Fibroblast of upper back skin (primary cell): ENCODE measurements at places on chromosomes 13 and 19.

- DNase-seq, result no peak
These were observed at the start of gene RUBCNL for GRCh38 chr13:46387064-46387851. Gene RUBCNL (minus strand): TSS chr13:46387252. CDS start chr13:46372475, 14,777 bp downstream.

GRCh38 chr13:110396913-110397381 is 89.9 kb downstream of the COL4A2 start:
- DNase-seq, result peak; percentile 100

GRCh38 chr13:43258771-43259170 is 235.4 kb downstream of the DNAJC15 start:
- no peak for DNase-seq

DNA sequence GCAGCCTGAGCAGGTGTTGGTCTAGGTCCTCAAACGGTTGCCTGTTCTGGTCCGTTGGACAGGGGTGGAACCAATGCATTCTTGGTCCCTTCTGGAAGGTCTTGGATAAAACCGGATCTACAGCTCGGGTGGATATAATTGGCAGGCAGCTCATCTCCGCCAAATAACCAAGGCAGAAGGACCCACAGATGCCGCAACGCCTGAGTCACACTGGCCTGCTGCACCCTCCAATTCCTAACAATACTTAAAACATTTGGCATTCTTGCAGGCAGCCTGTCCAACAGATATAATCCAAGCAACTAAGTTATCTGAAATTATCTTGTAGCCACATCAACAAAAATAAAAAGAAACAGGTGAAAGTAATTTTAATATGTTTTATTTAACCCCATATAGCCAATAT is 59.0 kb upstream of the FGF14 start:
- no peak for DNase-seq

- no peak for DNase-seq
These were observed 401 bp upstream of the ZNF765 start for GRCh38 chr19:53394522-53394973.

DNA sequence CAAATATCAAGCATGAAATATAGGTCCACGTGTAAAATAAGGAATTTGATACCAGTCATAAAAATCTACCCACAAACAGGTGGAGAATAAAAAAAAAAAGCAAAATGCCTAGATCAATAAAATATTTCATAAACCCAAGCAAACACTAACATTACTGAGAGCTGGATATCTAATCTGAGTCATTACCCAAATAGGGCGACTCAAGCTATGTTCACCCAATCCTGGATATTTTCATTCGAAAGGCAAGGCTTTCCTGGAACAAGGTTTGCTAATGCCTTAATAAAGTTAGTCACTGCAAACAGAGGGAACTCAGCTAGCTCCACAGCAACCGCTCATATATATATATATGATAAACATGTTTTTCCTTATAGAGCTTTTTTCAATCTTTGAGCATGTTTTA is 33.5 kb upstream of the TM9SF2 start:
- DNase-seq, result peak; percentile 75

- no peak for DNase-seq
These were observed 1248.9 kb upstream of the MIR17HG start for GRCh38 chr13:90098577-90098976.

DNA sequence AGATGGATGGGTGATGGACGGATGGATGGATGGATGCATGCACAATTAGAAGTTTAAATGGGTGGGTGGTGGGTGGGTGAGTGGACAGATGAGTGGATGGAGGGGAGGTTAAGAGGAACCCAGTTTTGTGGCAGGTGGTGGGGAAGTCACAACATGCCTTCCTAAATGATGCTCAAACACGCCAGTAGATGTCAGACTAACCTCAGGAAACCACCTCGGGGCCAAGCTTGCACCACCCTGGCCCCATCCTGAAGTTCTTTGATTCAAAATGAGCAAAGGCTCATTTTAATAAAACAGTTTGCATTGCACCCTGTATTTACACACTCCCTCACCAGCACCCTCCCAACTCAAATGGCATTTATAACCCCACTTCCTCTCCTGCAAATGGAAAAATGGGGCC is 91.4 kb upstream of the CACNA1A start:
- DNase-seq, result peak; percentile 71

- DNase-seq, result peak; percentile 36
These were observed 232.2 kb downstream of the GGACT start for GRCh38 chr13:100356426-100356825.

GRCh38 chr19:18867751-18868150 is 28.2 kb downstream of the CERS1 start:
- no peak for DNase-seq

- peak; percentile 95 for DNase-seq
These were observed at the start of gene ZNF528 for GRCh38 chr19:52397310-52398080. Gene ZNF528 (plus strand): TSS chr19:52397849. CDS start chr19:52402014, 4,165 bp downstream.

- DNase-seq, result no peak
These were observed 30.2 kb upstream of the CPB2 start for GRCh38 chr13:46134961-46135522.

DNA sequence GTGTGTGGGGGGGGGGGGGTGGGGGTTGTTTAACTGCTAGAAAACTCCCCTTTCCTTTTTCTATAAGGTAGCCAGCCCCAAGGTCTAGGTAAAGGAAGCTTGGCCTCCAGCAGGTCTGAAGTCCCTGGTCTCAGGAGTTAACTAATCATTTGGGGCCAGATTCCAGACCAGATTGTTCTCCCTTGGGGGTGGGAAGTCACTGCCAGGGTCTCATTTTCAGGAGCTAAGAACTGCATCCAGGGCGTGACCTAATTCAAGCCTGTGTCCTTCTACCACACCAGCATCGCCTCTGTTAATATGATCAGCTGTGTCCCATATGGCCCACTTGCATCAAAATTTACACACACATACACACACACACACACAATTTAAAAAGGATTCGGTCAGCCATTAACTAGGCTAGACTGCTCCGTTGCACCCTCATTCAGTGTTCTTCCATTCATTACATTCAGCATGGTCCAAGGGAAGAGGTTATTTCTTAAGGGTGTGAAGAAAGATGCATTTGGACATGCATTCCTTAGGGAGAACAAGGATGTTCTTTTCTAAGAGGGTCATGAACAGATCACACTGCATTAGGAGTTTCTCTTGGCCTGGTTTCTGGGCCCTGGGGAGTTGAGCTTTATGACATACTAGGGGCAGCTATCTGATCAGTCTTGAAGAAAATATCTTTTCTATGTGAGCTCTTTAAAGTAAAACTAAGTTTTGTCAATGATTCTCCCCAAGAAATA is 91.0 kb downstream of the FGF14 start:
- DNase-seq, result no peak

- DNase-seq, result no peak
These were observed 17.2 kb downstream of the FGF9 start for GRCh38 chr13:21688056-21688455.

- no peak for DNase-seq
These were observed 154.7 kb downstream of the KDM4B start for GRCh38 chr19:5123646-5124045.

DNA sequence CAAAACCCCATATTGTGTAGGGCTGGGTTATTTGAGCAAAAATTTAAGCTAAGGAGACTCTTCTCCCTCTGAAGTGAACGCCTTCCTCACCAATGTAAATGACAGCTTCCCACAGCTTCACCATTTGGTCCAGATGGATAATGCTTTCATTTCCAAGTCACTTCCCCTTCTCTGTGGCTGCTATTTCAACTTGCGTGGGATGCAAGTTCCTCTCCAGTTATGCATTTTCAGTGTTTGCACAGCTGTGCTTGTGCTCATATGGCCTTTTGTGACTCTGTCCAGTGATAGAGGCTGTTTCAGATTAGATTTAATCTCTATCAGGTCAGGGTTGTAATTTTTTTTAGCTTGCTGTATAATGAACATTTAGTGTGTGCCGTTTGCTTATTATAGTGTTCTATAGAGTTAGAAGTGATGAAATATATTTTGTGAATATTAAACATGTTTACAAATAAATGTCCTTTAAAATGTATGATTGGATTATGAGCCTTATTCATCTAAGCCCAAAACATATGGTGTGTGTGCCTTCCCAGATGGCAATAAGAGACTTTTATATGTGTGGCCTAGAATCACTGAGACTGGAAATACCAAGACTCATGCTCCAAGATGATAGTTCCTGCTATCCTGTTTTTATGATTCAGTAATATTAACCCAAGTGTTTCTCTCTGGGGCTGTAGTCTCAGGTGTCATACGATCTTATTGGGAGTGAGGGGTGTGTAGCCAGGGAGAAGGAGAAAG is 86.6 kb downstream of the TNFRSF19 start:
- peak; percentile 67 for DNase-seq

DNA sequence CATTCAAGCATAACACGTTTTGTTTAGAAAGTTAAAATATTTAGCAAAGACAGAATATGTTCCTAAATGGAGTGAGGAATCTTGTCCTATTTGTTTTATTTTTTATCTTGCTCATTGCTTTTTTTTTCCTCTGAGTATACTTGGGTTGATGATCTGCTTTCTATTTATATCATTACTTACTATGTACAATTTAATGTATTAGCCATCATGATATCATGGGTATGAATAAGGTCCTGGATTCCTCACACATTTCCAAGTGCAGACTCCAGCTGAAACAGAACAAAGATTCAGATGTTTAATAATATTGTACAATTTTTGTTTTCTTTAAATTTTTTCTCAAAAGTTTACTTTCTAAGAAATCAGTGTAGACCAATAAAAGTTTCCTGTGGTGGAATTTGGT is 388.2 kb downstream of the GPC6 start:
- DNase-seq, result no peak

DNA sequence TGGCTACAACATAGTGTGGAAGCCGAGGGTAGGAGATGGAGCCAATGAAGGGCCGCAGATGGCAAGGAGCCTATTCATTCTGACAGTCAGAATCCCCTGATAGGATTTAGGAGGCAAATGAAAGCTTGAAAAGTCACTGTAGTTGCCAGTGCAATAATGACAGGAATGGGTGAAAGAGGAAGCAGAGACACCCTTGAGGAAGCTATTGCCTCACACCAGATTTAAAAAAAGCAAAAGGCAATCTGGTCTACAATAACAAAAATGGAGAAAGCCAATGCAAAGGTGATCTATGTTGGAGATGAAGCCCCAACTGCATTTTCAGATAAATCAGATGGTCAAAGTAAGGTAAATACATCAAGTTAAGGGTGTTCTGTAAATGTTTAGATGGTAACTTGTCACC is 158.5 kb downstream of the TUBA3C start:
- DNase-seq, result no peak

DNA sequence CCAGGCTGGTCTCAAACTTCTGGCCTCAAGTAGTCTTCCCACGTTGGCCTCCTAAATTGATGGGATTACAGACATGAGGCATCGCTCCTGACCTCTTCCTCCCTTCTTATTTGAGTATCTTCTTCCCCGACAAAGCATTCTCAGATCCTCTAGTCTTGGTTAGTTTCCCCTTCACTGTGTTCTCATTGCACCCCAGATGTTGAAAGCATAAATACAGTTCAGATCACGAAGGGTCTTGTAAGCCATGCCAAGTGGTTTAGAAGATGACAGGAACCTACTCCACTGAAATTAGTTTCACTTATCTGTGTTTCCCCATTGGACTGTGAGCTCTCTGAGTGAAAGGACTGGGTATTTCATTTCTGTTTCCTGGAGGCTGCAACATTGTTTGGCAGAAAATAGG is 100.7 kb downstream of the DGKH start:
- DNase-seq, result no peak

- no peak for DNase-seq
These were observed 536.5 kb upstream of the NBEA start for GRCh38 chr13:34405410-34406181.

- no peak for DNase-seq
These were observed 4.4 kb downstream of the ANGPTL8 start for GRCh38 chr19:11243798-11244169.

GRCh38 chr13:84131249-84131648 is 249.0 kb upstream of the SLITRK1 start:
- DNase-seq, result no peak

GRCh38 chr13:113585896-113586295 is 1.3 kb downstream of the TFDP1 start:
- no peak for DNase-seq

- no peak for DNase-seq
These were observed 12.4 kb upstream of the JUND start for GRCh38 chr19:18293642-18294466.

GRCh38 chr13:113736258-113736731 is 22.7 kb upstream of the TMEM255B start:
- DNase-seq, result no peak

DNA sequence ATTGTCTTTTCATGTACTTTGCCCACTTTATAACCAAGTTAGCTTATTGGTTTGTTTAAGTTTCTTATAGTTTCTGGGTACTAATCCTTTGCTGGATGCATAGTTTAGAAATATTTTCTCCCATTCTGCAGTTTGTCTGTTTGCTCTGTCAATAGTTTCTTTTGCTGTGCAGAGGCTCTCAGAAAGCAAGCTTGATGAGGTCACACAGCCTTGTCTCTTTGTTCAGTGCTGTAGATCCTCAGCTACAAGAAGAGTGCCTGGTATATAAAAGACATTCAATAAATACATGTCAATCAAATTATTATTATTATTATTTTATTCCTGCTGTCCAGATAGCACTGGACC is 55.2 kb upstream of the MEDAG start:
- DNase-seq, result no peak

GRCh38 chr13:72259528-72259927 is 392.5 kb upstream of the DACH1 start:
- no peak for DNase-seq

DNA sequence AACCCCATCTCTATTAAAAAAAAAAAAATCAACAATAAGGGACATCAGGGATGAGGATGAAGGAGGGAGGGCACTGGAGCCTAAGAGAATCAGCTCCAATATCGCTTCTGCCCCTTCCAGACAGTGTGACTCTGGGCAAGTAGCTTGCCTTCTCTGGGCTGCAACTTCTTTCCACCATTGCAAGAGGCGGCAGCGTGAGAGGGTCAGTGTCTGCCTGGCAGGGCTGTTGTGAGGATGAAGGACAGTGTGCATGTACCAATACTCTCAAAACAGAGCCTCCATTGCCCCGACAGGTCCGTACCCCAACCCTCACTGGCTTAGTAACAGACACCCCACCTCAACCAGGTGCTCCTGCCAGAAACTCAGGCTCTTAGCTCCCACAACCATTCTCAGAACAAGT is 15.3 kb upstream of the LENG8 start:
- DNase-seq, result no peak
